Thymus (tissue), 14 donors: ENCODE measurements at places on chromosomes 7 and 10. TPM values are rescaled to one million over a fixed set of nuclear protein-coding genes. Genes with fewer than 3 reads are reported as not detected.

- no peak for DNase-seq
These were observed 14.8 kb downstream of the LRRC27 start for GRCh38 chr10:132346806-132347205.

DNA sequence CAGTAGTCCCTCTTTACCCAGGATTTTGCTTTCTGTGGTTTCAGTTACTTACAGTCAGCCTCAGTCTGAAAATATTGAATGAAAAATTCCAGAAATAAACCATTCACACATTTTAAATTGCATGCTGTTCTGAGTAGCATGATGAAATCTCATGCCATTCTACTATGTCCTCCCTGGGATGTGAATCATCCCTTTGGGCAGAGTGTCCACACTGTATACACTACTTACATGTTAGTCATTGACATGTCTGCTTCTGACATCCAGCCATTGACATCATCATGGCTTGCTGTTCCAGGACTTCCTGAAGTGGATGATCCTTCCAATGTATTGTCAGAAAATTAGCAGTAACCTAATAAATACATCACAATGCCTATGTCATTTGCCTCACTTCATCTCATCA lies 34.6 kb upstream of the MALRD1 start:
- no peak for DNase-seq

DNA sequence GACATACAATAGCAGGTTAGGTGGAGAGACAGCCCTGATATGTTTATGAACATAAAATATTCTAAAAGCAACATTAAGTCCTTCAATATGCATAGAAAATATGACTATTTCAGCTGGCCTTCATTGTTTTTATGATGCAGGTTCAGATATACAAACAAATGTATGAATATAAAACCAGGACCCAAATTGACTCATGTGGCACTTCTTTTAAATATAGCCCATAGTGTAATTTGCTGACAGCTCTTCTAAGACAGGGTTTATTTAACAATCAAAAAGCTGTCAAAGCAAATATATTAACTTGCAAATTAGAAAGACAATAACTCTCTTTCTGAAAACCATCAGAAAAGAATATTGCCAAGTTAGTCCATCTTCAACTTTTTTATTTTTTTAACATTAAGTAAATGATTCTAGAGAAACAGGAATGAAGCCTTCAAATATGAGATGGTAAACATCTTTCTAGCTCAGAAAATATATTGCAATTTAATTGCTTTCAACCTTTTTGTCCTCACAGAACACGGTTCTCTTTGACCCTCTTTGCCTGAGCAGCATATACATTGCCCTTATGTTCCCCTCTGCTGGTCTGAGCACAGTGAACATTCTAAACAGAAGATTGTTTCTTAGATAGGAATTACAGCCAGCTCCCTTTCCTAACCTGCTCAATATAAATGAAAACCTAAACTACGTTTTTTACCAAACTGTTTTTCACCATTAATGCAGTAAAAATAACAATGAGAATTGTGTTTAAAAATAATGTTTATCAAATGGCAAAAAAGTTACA lies 82.8 kb downstream of the CACNA2D1 start:
- DNase-seq: no peak

GRCh38 chr10:50456719-50457118 lies 167.0 kb downstream of the SGMS1 start:
- no peak for DNase-seq

GRCh38 chr10:95814011-95814727 lies 58.2 kb downstream of the ENTPD1 start:
- DNase-seq: no peak

Gene SVOPL
- 1.7 TPM for total RNA-seq
